ENCODE measurements at places on chromosomes 5 and 9.

DNA sequence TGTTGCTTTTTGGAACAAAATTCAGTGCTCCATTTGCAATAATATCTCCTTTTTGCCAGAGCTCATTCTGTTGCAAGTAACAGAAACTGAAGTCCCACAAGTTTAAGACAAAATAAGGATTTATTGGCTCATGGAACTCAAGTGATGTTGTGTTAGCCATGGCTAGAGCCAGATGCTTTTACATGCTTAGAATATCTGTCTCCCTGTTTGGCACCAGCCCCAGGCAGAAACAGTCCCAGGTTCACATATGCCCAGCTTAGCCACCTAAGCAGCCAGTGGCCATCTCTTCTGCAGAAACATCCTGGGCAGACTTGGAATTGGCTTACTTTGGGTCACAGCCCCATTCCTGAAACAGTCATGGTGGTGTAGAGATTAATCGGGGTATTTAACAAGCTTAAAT lies 540.9 kb upstream of the SGCD start:
- DNase-seq = no peak

- DNase-seq = no peak
These were observed 151.0 kb upstream of the PTCH1 start for GRCh38 chr9:95667789-95668188.

DNA sequence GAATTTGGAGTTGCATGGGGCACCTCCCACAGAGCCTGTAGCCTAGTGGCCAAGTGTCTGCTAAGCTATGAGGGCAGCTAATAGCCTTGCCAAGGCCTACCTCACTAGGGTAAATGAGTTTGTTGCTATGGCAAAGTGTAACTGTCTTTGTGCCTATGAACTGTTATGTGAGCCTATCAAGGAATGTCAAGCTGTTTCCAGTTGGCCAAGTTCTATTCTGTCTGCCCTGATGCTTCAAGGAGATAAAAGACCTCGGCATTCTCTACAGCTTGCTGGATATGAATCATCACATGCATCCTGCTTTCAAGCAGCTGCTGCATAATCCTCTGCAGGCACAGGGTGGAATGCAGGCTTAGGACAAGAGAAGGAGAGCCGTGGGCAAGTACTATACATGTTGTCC lies 69.8 kb upstream of the CCDC112 start:
- DNase-seq = no peak

DNA sequence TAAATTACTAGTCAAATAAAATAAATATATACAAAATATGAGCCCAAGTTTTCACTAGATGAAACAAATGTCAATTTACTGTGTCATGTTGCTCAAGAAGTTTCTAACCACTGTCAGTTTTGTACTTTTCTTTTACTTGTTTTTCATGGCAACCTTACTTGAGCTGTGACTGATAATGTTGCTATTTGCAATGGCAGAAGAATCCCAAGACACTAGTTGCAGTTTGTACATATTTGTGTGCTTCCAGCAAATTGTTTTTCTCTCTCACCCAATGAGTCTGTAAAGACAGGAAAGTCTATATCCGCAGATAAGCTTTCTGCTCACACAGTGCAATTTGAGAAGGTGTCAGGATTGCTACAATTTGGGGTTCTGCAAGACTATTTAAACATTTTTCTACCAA lies 338.6 kb upstream of the PCSK5 start:
- no peak for DNase-seq

GRCh38 chr5:175520873-175521272 lies 42.5 kb downstream of the SFXN1 start:
- DNase-seq = no peak

- no peak for DNase-seq
These were observed 253 bp downstream of the SLC12A2 start for GRCh38 chr5:128083811-128084227.

GRCh38 chr5:134902071-134902801 lies 2.7 kb upstream of the PCBD2 start:
- DNase-seq = no peak

- no peak for DNase-seq
These were observed 98.9 kb upstream of the TAF11L2 start for GRCh38 chr5:17398866-17399835.

DNA sequence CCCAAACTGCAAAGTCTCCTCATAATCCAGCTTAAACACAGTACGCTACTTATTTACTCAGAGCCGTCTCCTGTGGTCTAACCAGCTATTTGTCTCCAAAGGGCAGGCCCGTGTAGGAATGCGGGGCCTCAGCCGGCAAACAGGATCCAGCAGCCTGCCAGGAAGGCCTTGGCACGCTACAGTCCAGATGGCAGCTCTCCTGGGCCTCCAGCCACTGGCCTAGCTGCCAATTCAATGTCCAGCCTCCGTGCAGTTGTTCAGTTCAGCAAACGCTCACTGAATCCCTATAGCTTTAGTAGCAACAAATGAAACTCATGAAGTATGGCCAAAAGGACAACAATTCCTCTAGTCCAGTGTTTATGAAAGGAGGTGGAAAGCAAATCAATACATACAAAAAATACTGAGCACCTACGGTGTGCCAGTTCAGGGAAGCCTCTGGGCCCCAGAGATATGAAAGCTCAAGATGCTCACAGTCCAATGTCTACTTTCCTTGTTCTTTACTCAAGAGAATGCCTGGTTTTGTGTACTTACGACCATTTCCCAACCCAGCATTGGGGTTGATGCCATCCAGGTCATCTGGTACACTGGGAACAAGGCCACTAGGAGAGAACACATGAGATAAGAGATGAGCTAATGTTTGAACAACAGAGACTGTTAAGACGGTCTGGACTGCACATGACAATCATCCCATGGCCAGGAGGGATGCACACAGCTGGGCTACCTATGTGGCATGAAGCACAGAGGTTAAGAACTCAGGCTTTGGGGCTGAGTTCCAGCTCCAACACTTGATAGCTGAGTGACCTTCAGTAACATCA lies 8.3 kb downstream of the CDK5RAP2 start:
- no peak for DNase-seq

DNA sequence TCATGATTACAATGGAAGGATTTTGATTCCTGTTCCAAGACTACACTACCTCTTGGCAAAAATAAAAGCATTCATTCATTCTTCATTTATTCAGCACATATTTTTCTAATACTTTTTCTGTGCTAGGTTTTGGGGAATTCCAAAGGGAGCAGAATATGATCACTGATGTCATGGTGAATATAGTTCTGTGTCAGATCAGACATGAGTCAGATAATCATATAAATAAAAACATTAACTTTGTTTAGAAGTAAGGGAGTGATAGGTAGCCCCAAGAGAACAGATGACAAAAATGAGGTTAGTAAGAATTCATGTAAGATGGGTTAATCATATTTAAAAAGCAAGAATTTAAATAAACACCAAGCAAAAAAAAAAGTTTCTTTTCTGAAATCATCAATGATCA lies 94.1 kb upstream of the RANBP6 start:
- DNase-seq = no peak

DNA sequence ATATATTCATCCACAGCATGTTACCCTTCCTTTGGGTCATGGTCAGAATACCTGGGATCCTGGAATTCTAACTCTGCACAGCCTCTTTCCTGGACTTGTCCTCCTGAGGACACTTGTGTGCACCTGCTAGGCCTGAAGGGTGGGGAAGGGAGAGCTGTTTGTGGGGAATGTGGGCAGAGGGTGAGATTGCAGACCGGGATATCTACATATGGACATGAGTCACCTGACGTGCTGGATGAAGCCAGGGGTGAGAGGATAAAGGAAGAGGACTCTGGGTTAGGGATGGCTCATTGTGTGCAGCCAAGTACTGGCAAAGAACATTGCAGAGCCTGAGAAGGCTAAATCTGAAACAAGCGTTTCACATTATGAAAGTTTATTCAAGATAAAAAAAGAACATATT lies 241.4 kb upstream of the RPS23 start:
- DNase-seq = no peak

DNA sequence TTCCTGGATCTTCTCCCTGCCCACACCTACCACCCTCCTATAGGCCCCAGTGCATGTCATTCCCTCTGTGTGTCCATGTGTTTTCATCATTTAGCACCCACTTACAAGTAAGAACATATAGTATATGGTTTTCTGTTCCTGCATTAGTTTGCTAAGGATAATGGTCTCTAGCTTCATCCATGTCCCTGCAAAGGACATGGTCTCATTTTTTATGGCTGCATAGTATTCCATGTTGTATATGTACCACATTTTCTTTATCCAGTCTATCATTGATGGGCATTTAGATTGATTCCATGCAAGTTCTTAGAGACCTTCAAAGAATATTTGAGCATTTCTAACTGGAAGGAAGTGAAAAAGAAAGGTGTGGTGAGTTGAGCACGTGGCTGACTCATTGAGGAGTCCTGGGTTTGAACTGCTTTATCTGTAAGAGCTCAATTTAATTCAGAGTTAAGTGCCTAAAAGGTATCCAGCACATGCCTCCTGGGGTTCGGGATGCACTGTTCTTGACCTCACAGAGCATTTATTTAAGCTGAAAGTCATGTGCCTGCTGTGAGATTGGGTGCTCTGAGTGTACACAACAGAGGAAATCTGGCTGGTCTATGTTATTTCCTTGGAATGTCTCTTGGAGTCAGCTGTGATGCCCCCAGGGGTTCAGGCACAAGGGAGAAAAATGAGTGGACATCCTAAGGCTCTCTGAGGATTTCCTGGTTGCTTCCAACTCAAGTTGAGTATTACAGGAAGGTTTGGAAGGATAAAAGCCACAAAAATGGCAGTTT lies 56.4 kb downstream of the SH3GL2 start:
- DNase-seq = no peak

DNA sequence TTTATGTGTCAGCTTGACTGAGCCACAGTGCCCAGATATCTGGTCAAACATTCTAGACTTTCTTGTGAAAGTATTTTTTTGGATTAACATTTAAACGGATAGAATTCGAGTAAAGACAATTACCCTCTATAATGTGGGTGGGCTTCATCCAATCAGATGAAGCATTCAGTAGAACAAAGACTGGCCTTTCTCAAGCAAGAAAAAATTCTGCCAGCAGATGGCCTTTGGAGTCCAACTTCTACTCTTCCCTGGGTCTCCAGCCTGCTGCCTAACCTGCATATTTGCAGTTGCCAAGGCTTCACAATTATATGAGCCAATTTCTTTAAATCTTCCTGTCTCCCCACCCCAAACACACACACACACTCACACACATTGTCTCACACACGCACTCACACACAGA lies 86.4 kb downstream of the MED10 start:
- no peak for DNase-seq

DNA sequence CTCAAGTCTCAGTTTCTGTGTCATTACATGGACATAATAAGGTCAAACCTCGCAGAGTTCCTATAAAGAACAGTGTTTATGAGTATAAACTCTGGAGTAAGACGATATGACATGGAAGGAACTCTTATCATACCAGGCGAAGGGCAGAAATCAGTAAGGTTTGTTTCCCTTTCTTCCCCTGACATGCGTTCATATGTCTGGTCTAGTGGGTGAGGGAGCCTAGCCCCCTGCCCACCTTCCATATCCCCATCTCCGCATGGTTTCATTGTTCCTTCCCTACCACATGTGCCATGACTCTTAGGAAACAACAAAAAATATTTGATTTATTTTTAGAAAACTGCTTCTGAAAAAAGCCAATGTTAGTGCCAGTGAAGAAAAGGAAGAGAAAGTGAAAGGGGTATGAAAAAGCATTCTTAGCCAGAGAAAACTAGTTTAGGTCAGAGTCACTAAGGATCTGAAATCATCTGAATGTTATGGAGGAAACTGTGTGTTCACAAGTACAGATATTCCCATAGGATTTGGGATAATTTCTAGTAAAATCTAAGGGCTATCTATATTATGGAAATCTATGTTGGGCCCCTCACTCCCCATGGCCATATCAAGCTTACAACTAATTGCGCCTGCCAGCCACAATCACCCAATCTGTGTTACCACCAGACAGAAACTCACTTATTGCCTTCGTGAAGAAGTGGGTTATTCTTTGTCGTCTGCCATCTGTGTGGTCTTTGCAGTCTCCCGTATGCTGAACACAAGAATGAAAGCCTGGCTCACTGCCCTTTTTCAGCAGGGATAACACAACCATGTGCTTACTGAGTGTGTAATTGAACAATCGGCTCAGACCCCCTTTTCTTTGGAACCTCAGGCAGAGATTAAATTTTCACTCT lies 19.9 kb upstream of the HMHB1 start:
- DNase-seq = no peak

- no peak for DNase-seq
These were observed 7.1 kb downstream of the RAPGEF1 start for GRCh38 chr9:131732636-131733289.

GRCh38 chr5:78953092-78953800 lies 31.9 kb downstream of the ARSB start:
- DNase-seq = no peak

DNA sequence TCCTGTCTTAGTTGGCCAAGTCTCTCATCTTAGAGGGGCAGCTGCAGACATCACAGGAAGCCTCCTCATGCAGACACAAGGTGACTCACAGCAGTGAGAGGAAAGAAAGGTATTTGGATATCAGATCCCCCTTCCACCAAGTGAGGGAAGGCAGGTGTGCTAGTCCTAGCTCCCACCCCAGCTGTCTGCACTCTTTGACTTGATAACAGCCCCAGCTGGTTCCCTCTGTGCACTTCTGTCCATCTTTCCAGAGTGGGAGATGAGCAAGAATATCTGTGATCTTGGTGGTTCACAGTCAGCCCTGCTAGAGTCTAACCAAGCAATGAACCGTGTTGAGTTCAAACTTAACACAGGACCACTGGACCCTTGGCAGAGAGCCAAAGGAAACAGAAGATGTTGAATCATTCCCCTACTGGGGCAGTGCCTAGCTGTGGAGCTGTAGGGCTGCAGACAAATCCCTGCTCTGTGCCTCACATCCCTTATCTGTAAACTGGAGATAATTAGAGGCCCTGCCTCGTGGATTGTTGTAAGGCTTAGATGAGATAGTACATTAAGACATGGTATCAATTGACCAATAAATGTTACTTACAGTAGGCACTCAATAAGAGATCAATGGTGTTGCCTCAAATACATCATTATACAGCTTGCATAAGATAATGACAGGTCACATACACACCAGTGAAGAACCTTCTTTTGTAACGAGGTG lies 39.1 kb downstream of the SH3RF2 start:
- no peak for DNase-seq

GRCh38 chr5:59999056-59999455 lies 105.5 kb upstream of the PDE4D start:
- no peak for DNase-seq

DNA sequence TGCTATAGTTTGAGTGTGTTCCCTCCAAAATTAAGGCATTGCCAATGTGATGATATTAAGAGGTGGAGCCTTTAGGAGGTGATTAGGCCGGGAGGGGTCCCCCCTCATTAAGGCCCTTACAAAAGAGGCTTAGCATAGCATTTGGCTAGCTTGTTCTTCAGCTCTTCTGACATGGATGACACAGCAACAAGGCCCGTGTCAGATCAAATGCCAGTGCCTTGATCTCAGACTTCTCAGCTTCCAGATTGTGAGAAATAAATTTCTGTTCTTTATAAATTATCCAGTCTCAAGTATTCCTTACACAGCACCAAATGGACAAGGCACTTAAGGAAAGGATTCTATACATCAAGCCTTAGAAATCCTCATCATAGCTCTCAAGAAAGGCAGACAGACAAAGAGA lies 31.8 kb downstream of the SLC38A9 start:
- DNase-seq = no peak

- DNase-seq = no peak
These were observed 38.6 kb upstream of the GGTA1 start for GRCh38 chr9:121538221-121538620.

Measured in stimulated activated CD4-positive, alpha-beta T cell treated with anti-CD3 and anti-CD28 coated beads, Interleukin-12 subunit alpha, Interleukin-12 subunit beta, amount 100 ng/mL, for 24 hours (primary cell).